ENCODE measurements at places on chromosomes 6 and 20. TPM values are rescaled to one million over a fixed set of nuclear protein-coding genes. Genes with fewer than 3 reads are reported as not detected.

The RHAG gene
- total RNA-seq: not detected

The PRSS35 gene
- not detected for total RNA-seq

The TRIM10 gene
- total RNA-seq: not detected

The FGD2 gene
- 0.08 TPM for total RNA-seq

The LINC00237 gene
- not detected for total RNA-seq

The EYS gene
- total RNA-seq: not detected

The FOXS1 gene
- 0.17 TPM for total RNA-seq

The PCNA gene
- 397 TPM for total RNA-seq

The TP53TG5 gene
- total RNA-seq: not detected

The MLN gene
- total RNA-seq: not detected

The EIF2S2 gene
- total RNA-seq: 89.7 TPM

The COL9A3 gene
- 0.96 TPM for total RNA-seq

The CCN5 gene
- total RNA-seq: 27.5 TPM

The HLA-DQA2 gene
- not detected for total RNA-seq

The CCM2L gene
- total RNA-seq: 0.35 TPM

The OR12D2 gene
- total RNA-seq: not detected

The PAX1 gene
- not detected for total RNA-seq

The RCAN2 gene
- total RNA-seq: not detected

The MAN1A1 gene
- not detected for total RNA-seq

The DAAM2 gene
- 0.04 TPM for total RNA-seq

The NR2E1 gene
- total RNA-seq: not detected

The C6orf15 gene
- total RNA-seq: not detected

The RREB1 gene
- total RNA-seq: 10.7 TPM

The PBX2 gene
- total RNA-seq: 13.4 TPM

The PHACTR1 gene
- not detected for total RNA-seq

The KHDRBS2 gene
- total RNA-seq: not detected

The RAB23 gene
- 7.1 TPM for total RNA-seq

The SIM1 gene
- not detected for total RNA-seq

The LAMP5 gene
- not detected for total RNA-seq

The NKX2-2 gene
- not detected for total RNA-seq

The FAM217A gene
- total RNA-seq: not detected

The ATP6V1G2 gene
- total RNA-seq: 0.98 TPM

The KHDC1 gene
- 4.0 TPM for total RNA-seq

The KHDC1L gene
- total RNA-seq: not detected

The FOXF2 gene
- total RNA-seq: 23.1 TPM

The STX11 gene
- 2.3 TPM for total RNA-seq

The SNRPB gene
- total RNA-seq: 1,000 TPM

The ABHD16B gene
- total RNA-seq: not detected

The TUBB2B gene
- total RNA-seq: 15.2 TPM

The SPATS1 gene
- not detected for total RNA-seq

The BNIP5 gene
- not detected for total RNA-seq

The FUCA2 gene
- total RNA-seq: 52.4 TPM

The MUCL3 gene
- total RNA-seq: 0.20 TPM

The GLP1R gene
- not detected for total RNA-seq

The CAGE1 gene
- total RNA-seq: not detected

The TBCC gene
- 16.3 TPM for total RNA-seq

The FNDC1 gene
- total RNA-seq: 0.13 TPM

The MATN4 gene
- 0.09 TPM for total RNA-seq

The TGM3 gene
- not detected for total RNA-seq

The FAM209A gene
- 0.28 TPM for total RNA-seq

The PCK1 gene
- 0.13 TPM for total RNA-seq

The CDH4 gene
- 6.7 TPM for total RNA-seq

The ARMH2 gene
- total RNA-seq: not detected

The APOBEC2 gene
- not detected for total RNA-seq

The TSPO2 gene
- total RNA-seq: not detected

The FIG4 gene
- total RNA-seq: 4.0 TPM

The BANF2 gene
- not detected for total RNA-seq

The FOXP4 gene
- 22.0 TPM for total RNA-seq

The NOX3 gene
- total RNA-seq: not detected

All from A549 treated with Mapracorat at 1 μM for 4 hours (cell line).